Suppressor macrophage treated with lipopolysaccharide for 4 hours (primary cell): ENCODE measurements at places on chromosomes 6 and 20.

DNA sequence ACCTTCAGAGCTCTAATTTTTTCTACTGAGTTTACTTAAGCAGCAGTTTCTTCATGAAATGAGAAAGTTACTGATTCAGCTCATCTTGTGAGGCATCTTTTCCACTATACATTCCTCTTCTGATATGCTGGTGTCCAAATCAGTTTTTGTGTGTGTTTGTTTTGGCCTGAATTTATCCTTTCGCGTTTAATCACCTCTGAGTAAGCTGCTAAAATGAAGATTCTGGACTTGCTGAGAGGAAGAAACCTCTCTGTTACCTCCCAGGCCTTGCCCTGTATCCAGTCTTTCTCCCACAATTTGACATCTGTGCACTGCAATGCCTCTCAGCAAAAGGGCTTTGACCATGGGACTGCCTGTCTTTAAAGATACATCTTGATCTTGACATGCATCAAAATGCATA is 536.2 kb upstream of the NRSN1 start:
- no peak for DNase-seq

GRCh38 chr6:117557951-117558350 is 44.4 kb downstream of the GOPC start:
- no peak for DNase-seq

DNA sequence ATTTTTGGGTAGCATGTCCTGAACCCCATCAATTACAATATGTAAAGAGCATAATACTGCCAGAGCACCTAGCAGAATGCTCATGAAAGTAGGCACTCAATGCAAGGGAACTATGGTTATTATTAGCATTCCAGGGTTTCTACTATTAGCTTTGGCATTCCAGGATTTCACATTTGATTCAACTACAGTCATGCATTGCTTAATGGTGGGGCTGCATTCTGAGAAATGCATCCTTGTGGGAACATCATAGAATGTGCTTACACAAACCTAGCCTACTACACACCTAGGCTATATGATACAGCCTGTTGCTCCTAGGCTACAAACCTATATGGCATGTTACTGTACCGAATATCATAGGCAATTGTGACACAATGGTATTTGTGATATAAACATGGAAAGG is 247.8 kb downstream of the CD83 start:
- DNase-seq = no peak

- DNase-seq = peak; percentile 51
Measured at GRCh38 chr6:157760589-157761330, 62.3 kb upstream of the SNX9 start.

DNA sequence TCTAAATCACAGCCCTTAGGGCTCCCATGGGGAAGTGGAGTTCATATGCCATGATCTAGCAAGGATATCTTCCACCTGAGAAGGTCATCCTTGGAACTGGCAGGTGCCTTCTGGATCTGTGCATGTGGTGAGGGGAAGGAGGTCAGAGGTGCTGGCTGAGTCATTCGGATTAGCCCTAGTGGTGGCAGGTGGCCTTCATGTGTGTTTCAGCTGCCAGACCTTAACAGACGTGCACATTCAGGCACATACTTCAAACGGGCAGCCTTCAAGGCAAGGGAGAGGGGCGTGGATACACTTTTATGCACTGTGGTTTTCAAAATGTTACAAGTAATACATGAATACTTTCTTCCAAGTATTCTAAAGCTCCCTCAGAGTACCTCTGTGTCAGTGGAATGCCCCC is 51.2 kb downstream of the BMP6 start:
- no peak for DNase-seq

DNA sequence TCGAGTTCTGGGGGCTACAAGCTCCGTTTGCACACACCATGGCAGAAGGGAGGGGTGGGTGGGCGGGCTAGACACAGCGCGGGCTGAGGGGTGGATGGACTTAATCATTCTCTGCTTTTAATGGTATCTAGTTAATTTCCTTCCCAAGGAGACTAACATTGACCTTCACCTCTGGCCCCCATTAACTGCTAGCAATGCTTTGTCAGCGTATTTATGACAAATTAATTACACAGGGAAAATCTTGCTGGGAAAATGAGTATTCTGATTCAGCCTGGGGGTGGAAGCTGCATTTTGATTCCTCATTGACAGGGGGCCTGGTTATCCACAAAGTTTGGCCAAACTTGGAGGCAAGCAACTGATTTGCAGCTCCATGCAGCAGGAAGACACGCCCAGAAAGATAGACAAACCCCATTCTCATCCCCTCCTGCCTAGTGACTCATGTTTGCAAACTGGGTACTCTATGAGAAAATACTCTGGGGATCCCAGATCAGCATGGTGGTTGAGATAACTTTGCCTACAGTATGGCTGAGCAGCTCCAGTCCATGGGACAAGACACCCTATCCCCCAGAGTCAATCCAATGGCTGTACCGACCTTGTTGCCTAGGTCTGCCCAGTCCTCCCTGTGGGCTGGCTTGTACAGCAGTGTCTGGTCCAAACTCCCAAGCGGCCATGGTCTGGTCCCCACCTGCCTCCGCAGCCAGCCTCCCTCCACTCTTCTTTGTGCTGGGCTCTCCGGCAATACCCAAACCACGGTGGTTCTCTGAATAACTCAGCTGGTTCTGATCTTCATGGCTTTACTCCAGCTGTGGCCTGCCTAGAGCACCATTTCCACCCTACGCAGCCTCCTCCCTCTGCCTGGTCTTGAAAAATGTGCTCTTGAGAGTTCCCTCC is 19.7 kb downstream of the ZBP1 start:
- no peak for DNase-seq

DNA sequence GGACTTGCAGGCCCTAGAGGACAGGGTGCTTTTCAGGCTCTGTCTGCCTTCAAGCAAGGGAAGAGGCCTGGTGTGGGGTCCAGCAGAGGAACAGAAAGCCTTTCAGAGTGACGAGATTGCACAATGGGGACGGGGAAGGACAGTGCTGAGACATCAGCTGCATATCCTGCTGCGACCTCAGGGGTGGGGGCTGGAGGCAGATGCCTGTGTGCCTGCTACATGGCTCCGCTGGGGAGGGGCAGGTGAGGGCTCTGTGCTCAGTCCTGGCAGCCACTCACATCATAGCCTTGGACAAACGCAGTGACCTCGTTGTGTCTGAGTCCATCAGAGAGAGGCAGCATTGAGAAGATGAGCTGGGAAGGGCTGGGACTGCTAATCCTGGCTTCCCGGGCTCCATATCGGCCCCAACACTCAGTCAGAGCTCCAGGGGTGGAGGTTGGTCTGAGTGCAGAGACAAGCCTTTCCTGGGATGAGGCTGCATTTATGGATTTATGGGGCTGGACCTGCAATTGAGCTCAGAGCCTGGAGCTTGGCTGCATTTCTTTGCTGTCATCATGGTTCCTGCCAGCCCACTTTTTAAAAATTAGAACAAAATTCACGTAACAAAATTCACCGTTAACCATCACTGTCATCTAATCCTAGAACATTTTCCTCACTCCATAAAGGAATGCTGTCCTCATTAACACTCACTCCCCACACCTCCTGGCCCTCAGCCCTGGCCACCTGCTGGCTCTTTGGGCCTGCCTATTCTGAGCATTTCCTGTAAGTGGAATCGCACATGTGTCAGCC is 196.9 kb upstream of the SLC24A3 start:
- DNase-seq = peak; percentile 55

GRCh38 chr6:130937942-130938604 is 110.9 kb downstream of the SMLR1 start:
- no peak for DNase-seq

- no peak for DNase-seq
Measured at GRCh38 chr6:108476376-108476775, 84.3 kb upstream of the FOXO3 start.

DNA sequence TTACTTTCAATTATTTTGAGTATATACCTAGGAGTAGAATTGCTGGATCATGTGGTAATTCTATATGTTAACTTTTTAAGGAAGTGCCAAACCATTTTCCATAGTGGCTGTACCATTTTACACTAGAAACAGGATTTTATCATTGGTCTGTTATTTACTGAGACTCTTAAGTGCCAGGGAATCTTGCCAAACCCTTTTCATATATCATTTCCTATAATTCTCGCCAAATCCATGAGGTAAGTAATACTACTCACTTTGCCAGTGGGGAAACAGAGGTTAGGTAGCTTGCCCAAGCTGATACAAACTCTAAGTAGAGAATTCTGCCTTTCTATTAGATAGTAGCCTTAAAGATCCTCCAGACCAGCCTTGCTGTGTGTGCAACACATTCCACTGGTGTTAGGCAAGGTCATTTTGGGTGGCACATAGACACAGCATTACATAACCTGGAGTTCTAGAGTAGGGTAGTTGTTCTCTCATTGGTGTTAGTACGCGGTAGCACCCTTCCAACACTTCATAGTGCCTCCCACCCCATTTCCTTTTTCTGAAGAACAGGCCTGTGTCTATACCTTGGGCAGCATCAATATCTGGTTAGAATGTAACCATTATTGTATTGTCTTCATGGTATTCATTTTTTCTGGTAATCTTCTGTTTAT is 65.5 kb downstream of the ARID1B start:
- no peak for DNase-seq

DNA sequence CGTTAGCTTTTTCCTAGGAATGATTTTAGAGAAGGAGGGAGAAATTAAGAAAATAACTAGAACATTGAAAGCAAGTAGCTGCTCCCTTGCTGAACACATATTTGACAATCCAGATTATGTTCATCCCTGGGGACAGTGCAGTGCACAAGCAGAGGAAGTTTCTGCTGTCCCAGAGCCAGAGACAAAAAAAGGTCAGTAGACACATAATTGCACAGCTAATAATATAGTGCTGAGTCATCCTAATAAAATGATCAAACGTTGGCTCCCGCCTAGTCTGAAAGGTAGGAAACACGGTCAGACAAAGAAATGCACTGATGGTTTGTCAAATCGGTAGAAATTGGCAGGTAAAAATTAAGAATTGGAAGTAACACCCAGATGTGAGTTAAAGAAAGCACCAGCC is 21.7 kb upstream of the SSTR4 start:
- DNase-seq = no peak

DNA sequence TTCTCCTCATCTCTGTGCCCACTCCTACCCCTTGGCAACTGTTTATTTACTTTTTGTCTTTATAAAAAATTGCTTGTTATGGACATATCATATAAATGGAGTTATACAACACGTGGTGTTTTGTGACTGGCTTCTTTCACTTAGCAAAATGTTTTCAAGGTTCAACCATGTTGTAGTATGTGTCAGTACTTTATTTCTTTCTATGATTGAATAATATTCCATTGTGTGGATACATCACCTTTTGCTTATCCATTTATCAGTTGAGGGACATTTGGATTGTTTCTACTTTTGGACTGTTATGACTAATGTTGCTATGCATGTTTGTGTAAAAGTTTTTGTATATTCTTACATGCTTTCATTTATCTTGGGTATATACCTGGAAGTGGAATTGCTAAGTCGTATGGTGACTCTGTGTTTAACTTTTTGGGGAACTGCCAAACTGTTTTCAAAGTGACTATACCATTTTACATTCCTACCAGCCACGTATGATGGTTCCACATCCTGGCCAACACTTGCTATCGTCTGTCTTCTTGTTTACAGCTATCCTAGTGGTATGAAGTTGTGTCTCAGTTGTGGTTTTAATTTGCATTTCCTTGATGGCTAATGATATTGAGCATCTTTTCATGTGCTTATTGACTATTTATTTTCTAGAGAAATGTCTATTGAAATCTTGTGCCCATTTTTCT is 84.4 kb downstream of the SLX4IP start:
- DNase-seq = no peak

- no peak for DNase-seq
Measured at GRCh38 chr6:107584726-107585125, 94.8 kb downstream of the SOBP start.

DNA sequence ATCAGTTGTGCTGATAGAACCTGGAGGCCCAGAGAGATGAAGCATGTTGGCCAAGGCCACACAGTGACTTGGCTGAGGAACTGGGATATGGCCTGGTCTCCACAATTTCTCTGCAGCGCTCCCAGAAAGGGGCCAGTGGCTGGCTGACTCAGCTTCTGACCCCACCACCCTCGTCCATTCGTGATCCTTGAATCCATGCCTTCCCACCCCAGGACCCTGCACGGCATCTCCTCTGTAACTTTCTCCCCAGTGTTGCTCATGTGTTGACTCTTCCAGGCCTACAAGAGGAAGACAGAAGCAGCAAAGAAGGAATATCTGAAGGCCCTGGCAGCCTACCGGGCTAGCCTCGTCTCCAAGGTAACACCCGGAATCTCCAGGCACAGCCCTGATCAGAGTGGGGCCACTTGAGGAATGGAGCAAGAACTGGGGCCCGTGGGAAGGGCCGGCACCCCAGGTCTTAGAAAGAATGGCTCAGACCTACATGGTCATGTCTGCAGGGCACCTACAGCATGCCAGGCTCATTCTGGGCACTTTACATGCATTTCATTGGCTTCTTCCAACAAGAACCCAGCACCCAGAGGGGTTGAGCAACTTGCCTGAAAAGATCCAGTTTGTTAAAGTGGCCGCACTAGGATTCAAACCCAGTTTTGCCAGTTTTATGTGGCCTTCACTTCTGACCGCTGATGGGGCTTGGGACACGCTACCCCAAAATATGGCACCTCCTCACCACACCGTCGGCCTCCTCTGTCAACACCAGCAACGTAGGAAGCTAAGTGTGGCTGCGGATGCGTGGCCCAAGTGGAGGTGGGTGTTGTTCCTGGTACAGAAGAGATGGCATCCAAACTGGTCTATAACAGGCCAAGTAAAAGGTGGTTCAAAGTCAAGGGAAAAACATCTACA is 122.2 kb downstream of the JPH2 start:
- no peak for DNase-seq
